ENCODE measurements at places on chromosomes 7 and 10. TPM values are rescaled to one million over a fixed set of nuclear protein-coding genes. Genes with fewer than 3 reads are reported as not detected.

SPAG6 gene
- not detected for total RNA-seq

ZNF398 gene
- 7.0 TPM for total RNA-seq

CALN1 gene
- total RNA-seq: not detected

CCL24 gene
- total RNA-seq: not detected

GRCh38 chr10:1256432-1256725 is 200.2 kb downstream of the WDR37 start:
- no peak for DNase-seq

DNA sequence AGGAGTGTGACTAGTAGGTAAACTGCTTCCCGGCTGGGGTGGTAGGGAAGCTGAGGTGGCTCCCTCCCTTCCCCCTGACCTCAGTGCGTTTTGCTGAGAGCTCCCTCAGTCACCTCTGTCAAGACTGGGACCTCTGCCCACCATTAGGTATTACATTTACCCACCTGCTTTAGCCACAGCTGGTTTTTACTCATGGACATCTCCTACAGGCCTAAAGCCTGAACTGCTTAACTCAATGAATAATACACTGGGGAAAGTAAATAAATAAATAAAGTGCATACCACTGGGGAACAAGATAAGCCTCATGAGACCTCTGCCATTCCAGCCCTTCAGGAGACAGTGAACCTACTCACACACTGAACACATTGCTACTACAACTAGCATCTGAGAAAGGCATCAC is 38.9 kb upstream of the CDK13 start:
- DNase-seq: no peak

GRCh38 chr7:84249656-84250055 is 55.1 kb upstream of the SEMA3A start:
- DNase-seq: no peak

GRCh38 chr10:77756319-77757232 is 119.0 kb upstream of the KCNMA1 start:
- no peak for DNase-seq

DNA sequence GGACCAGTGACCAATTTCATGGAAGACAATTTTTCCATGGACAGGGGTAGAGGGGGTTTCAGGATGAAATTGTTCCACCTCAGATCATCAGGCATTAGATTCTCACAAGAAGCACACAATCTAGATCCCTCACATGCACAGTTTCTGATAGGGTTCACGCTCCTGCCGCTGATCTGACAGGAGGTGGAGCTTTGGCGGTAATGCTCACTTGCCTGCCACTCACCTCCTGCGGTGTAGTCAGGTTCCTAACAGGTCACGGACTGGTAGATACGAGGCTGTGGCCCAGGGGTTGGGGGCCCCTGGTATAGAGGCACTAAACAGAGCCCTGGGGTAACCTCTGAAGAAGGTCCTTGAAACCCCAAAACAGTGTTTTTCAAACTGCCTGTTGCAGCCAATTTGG is 6.5 kb downstream of the BRAF start:
- no peak for DNase-seq

DNA sequence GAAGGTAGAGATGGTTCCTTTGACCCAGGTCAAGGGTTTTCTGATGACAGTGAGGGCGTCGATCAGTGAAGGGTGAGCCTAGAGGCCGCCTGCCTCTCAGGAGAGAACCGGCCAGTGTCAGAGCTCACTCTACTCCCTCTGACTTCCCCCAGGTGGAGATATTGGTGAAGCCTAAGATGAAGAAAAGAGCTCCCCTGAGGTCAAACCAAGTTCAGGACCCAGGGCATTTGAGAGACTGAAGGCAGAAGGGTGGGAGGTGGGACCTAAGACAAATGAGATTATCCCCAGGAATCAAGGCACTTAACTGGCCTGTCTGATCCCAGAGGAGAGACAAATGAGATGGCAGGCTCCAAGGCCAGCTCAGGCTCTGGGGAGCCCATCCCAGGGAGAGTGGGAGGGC is 104.7 kb downstream of the CDH23 start:
- no peak for DNase-seq

DNA sequence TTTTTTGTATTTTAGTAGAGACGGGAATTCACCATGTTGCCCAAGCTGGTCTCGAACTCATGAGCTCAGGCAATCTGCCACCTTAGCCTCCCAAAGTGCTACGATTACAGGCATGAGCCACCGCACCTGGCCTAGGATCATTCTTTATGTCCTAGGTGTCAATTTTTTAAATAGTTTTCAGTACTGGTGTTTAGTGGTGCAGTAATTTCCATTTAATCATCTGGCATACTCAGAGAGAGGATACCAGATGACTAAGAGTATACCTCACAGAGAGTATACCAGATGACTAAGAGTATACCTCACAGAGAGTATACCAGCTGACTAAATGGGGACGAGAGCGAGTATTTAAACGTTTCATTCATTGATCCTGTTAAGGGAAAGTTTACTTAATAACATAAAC is 37.3 kb upstream of the TMEM248 start:
- no peak for DNase-seq

DNA sequence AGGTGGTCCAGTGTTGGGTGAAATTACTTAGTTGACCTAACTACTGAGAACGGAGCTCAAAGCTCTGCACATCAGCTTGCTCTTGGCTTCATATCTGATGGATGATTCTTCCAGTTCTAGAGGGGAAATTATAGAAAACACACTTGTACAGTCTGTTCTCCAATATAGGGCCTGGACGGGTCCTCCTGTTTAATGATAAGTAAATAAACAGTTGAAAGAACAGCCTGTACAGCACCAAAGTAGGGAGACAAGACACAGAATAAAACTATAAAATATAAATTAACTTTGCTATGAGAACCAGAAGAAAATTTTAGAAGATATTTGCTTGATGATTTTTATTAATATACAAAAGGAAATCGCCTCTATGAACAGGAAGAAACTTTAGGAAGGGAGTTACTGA is 271.7 kb downstream of the STK31 start:
- DNase-seq: no peak

All from Right ventricle myocardium inferior (tissue), 1 donor.